ENCODE measurements at places on chromosomes 1 and 21.
A peak's percentile ranks its signal among the peaks of the same experiment; 100 is the strongest.

GRCh38 chr1:166858726-166859419 lies 17.2 kb downstream of the TADA1 start:
- no peak for DNase-seq

GRCh38 chr21:35138665-35139381 lies 89.7 kb upstream of the RUNX1 start:
- peak; percentile 48 for DNase-seq

GRCh38 chr1:235649368-235650163 lies at the start of gene GNG4:
Gene GNG4, minus strand, starts transcription at chr1:235649784. Its CDS starts 65,946 bp downstream, at chr1:235583838.
- DNase-seq, result peak; percentile 36

GRCh38 chr1:48676376-48676775 lies 100.3 kb downstream of the BEND5 start:
- DNase-seq, result no peak

DNA sequence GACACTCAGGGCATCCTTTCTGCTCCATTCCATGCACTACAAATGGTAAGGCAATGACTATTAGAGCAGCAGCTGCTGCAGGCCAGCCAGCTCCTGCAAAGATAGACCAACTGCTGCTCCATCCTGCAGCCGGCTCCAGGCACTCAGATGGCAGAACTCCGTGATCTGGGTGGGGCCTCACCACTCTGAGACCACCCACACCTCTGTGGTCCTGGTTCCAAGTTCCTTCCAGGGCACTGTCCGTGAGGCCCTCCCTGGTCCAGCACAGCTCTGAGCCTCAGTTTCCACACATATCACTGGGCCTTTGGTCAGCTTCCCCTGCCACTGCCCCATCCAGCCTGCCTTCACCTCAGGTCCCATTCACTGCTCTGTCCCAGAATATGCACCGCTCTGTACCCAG lies 114.7 kb downstream of the DMRTB1 start:
- DNase-seq, result no peak

DNA sequence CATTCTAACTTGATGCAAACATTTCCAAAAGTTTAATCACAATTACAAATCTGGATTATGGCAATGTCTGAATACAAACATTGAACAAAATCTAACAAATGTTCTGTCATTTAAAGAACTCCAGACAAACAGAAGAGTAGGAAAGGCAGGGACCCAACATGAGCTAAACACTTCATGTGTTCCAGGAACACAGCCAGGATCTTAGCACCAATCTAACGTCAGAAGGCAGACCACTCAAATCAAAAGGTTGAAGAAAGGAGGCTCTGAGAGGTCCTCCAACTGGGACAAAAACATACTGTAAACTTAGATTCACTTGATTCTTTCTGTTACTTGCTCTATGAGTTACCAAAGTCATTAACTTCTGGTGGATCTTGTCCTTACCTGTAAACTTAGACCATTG lies 374.0 kb downstream of the NEGR1 start:
- no peak for DNase-seq

DNA sequence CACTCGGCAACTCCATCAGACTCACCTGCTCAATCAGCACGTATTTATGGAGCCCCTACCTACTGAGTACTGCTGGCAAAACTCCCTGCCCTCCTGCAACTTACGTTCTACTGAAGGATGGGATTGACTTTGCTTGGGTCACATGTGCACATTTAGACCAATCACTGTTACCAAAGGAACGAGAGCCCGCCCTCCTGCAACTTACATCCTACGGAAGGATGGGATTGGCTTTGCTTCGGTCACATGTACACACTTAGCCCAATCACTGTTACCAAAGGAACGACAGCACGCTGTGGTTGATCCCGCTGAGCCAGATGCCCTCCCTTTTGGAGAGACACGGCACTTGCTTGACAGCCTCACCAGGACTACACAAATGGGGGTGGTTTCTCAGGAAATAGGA lies 46.0 kb downstream of the UBIAD1 start:
- DNase-seq, result no peak

DNA sequence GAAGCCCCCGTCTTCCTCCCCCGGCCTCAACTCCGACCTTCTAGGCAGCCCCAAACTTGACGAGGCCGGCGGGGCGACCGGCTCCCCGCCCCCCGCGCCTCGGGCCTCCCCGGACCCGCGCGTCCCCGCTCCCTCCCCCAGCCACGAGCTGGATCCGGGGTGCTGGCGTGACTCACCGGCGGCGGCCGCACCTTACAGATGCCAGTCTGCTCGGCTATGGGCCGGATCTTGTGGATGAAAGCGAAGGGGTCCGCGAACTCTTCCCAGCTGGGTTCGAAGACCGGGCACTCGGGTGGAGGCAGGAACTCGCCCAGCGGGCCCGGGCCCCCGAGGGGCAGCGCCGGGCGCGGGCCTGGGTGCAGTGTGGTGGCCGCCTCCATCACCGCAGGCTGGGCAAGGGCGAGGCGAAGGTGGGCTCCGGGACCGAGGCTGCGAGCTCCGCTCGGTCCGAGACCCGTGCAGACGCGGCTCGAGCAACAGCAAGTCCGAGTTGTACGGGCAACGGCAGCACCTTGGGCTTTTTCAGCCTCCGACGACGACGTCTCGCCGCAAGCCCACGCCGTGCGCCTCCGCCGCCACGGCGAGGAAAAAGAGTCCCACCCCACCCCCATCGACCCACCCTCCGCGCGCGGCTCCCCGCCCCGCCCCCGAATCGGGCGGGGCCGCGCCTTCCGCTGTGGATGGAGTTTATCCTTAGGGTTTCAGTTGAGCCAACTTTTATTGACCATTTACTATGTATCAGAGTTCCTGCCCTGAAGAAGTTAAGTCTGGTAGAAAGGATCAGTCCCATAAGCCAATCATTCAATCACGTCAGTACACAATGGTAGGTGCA lies at the start of gene KDM5B:
Gene KDM5B (minus strand): TSS at position 496 of the 832 bp plus-strand sequence. CDS start 116 bp downstream, at position 380.
- peak; percentile 76 for DNase-seq

DNA sequence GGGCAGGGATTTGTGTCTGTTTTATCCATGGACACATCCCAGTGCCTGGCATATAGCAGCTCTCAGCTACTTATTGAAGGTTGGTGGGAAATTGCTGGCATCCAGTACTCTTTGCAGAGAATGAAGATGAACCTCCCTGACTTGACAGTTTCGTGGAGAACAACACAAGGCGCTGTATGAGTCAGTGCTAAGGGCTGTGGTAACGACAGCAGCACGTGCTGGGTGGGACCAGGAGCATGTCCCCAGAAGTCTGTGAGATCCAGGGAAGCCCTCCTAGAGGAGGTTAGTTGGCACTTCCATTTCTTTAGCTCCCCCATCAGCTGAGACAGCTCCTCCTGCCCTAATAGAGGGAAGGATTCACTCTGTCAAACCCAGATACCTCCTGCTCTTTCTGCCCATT lies 25.9 kb upstream of the IL19 start:
- DNase-seq, result no peak

- DNase-seq, result no peak
Measured at GRCh38 chr1:3244927-3245315, 175.9 kb downstream of the PRDM16 start.
